ENCODE measurements at places on chromosomes 13 and 19.

GRCh38 chr13:68439817-68440216 is 1209.7 kb upstream of the PCDH9 start:
- DNase-seq: no peak

- no peak for DNase-seq
Measured at GRCh38 chr19:35075202-35076025, 33.9 kb downstream of the HPN start.

GRCh38 chr19:2175742-2176141 is 12.0 kb downstream of the DOT1L start:
- no peak for DNase-seq

GRCh38 chr19:48190288-48190884 is 19.9 kb downstream of the ZSWIM9 start:
- peak; percentile 67 for DNase-seq

- DNase-seq: no peak
Measured at GRCh38 chr19:11463391-11463790, 17.5 kb downstream of the ELAVL3 start.

- no peak for DNase-seq
Measured at GRCh38 chr19:5091018-5091683, 122.2 kb downstream of the KDM4B start.

DNA sequence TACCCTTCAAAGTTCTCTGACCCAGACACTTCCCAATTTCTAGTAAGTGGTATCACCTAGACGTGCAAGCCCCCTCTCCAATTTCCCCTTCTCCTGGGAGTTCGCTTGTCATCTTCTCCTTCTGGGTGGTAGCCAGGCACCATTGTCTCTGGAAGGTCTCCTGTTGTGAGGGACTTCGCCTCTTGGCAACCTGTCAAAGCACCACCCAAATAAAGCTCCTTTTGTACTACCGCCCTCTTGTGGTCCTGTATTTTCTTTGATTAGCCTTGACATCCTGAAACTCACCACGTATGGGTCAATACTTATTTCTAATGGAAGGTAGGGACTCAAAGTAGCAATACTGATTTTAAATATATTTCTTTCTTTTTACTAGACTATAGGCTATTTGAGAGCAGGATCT is 8.2 kb downstream of the GPC5 start:
- no peak for DNase-seq

- DNase-seq: no peak
Measured at GRCh38 chr13:27474751-27475268, 24.4 kb upstream of the MTIF3 start.

DNA sequence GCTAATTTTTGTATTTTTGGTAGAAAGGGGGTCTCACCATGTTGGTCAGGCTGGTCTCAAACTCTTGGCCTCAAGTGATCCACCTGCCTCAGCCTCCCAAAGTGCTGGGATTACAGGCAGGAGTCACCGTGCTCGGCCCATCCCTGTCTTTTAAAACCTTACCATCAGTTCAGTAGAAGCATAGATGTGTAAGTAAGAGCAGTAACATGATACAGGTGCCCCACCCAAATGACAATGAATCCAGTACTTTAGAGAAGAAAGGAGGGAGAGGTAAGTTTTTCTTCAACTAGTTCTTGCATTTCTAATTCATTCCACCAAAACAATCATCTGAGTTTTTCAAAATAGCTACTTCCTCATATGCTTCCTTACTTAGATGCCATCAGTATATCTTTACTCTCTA is 21.9 kb downstream of the SPRY2 start:
- DNase-seq: no peak

GRCh38 chr13:98821372-98822224 is 69.1 kb upstream of the SLC15A1 start:
- no peak for DNase-seq

DNA sequence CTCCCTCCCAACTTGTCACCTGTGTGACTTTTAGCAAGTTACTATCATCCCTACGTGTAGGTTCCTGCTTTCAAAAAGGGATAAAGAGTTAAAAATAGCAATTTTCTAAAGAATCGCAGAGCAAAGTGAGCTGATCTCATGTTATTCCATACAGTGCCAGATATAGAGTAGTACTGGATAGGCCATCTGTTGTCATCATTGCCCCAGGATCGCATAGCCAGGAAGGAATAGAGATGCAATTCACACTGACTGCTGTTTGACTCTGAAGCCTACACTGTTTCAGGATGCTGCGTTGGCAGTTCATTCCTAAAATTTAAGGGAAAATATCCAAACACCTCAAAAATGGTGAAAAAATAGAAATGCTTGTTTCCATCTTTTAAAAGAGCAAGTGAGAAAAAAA is 138.9 kb downstream of the SHISA2 start:
- no peak for DNase-seq

- no peak for DNase-seq
Measured at GRCh38 chr13:45331123-45331619, 9.8 kb downstream of the TPT1 start.

DNA sequence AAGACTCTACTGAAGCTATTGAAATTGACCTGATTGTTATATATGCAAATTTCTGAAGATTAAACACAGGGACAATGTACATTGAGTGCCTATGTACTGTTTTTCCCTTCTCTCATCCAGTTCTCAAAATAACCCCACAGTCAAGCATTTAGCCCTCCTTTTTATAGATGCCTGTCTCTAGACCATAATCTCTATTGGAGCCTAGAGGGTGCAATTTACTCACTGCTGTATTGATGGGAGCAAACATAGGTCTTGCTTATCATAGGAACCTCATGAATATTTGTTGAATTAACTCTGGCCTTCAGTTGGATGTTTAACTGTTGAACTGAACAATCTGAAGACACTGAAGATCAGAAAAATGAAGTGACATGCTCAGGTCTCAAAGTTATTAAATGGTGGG is 183.0 kb downstream of the RFC3 start:
- no peak for DNase-seq
